Colonic mucosa (tissue), 4 donors: ENCODE measurements at places on chromosomes 11 and 22. TPM values are rescaled to one million over a fixed set of nuclear protein-coding genes. Genes with fewer than 3 reads are reported as not detected.

GRCh38 chr11:77086521-77087472 lies 15.8 kb upstream of the OMP start:
- H3K4me1 ChIP-seq: peaks cover 61% of the 10 kb centered on the region
- H3K4me3 ChIP-seq: no peak overlapping the region
- no peaks in the 10 kb centered on the region for H3K27me3 ChIP-seq
- no peaks in the 10 kb centered on the region for H3K36me3 ChIP-seq

- H3K27ac ChIP-seq: no peak overlapping the region
- H3K4me1 ChIP-seq: no peaks in the 10 kb centered on the region
- no peaks in the 10 kb centered on the region for H3K27me3 ChIP-seq
- no peak overlapping the region for H3K4me3 ChIP-seq
- H3K36me3 ChIP-seq: no peaks in the 10 kb centered on the region
Measured at GRCh38 chr11:17525570-17525969, 18.6 kb downstream of the USH1C start.

GRAP2 gene
- total RNA-seq: 4.2 TPM

DNA sequence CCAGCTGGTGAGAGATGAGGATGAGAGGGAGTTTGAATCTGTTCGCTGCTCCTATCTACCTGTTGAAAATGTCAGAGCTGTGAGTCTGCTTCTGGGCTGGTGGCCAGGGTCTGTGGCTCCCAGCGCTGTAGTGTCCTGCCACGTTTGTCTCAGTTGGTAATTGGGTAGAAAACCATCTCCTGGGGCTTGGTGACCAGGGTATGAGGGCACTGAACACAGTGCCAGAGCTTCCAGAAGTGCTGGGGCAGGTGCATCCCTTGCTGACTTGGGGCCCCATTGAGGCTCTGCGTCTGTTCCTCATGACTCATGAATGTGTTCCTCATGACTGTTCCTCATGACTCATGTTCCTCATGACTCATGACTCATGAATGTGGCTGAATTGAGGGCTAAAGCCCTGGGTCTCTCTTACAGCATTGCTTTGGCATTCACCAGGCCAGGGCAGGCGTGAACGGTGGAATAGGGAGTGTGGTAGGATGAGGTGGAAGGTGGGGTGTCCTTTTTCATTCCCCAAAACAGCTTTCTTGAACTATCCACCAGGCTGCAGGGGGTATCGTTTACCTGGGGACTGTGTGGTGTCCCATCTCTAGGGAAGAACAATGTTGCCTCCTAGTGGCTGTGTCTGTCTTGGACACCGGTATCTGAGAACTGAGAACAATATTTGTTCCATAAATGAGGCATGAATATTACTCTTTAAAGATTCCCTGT lies 139.5 kb downstream of the COMMD9 start:
- H3K27me3 ChIP-seq: no peaks in the 10 kb centered on the region
- no peaks in the 10 kb centered on the region for H3K4me1 ChIP-seq
- no peaks in the 10 kb centered on the region for H3K36me3 ChIP-seq
- H3K4me3 ChIP-seq: no peak overlapping the region

DNA sequence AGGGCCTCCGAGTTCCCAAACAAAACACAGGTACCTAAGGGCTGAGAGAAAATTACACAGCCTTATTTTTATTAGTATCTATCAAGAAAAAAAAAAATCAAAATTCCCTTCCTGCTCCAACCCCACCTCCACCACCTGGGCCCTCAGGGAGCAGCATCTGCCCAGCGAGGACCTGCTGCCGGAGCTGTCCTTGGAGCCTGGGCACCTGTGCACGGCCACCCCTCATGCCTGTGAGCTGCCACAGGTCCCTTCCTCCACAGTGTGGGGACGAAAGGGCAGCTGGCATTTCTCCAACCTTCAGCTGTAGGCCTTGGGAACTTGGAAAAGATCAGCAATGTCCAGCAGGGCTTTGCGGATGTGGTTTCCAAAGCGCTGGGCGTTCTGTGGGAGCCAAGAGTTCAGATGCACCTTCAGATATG lies 6.3 kb upstream of the SYCE3 start:
- no peaks in the 10 kb centered on the region for H3K4me1 ChIP-seq
- no peaks in the 10 kb centered on the region for H3K27me3 ChIP-seq
- peak overlapping the region; percentile 47 for H3K27ac ChIP-seq
- no peak for DNase-seq

KCNK4 gene
- total RNA-seq: not detected

SIPA1 gene
- total RNA-seq: 33.0 TPM

DNA sequence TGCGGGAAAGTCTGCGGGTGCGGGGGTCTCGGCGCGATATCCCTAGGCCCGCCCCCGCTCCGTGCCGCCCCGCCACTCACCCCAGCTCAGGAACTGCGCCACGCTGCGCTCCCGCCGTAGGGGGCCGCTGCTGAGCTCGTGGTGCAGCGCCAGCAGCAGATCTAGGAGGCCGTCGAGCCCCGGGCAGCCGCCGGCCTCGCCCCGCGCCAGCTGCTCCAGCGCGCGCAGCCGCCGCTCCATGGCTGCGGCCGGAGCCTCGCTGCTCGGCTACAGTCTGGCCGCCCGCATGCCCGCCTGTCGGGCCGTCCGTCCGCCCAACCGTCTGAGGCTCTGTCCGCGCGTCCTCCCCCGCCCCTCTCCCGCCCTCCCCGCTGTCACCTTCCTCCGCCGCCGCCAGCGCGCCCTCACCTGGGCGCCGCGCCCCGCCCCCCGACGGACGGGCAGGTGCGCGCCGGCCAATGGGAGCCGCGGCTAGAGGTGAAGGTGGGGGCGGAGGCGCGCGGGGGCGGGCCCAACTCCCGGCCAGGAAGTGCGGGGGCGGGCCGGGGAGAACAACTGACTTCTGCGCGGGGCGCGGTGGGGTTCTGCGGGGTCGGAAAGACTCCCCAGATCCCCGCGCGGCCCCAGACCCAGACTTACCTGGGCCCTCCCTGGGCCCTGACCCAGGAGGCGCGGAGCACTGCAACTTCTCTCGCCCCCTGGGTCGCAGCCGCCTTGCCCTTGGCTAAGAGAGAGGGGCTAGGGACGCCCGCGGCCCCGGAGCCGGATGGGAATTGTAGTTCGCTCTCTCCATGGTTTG lies at the start of gene CDC42BPG:
Gene CDC42BPG, minus strand, starts transcription at position 324 of the 799 bp plus-strand sequence. Its CDS starts 84 bp downstream, at position 240.
- H3K27me3 ChIP-seq: no peaks in the 10 kb centered on the region
- H3K27ac ChIP-seq: peak within 1 kb of the TSS; percentile 78
- H3K4me3 ChIP-seq: peak within 1 kb of the TSS; percentile 34
- DNase-seq: peak; percentile 89
- H3K4me1 ChIP-seq: peaks cover 14% of the 10 kb centered on the region

VSIG10L2 gene
- not detected for total RNA-seq

DNA sequence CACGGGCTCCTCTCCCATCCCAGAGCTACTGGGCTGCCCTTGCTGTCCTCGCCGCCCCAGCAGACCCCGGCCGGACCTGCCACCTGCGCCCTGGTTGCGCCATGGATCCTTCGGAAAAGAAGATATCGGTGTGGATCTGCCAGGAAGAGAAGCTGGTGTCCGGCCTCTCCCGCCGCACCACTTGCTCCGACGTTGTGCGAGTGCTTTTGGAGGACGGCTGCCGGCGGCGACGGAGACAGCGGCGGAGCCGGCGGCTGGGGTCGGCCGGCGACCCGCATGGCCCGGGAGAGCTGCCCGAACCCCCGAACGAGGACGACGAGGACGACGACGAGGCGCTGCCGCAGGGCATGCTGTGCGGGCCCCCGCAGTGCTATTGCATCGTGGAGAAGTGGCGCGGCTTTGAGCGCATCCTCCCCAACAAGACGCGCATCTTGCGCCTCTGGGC lies 382 bp downstream of the RASSF10 start:
- no peaks in the 10 kb centered on the region for H3K36me3 ChIP-seq
- H3K4me3 ChIP-seq: peak overlapping the region; percentile 21
- H3K4me1 ChIP-seq: peaks cover 14% of the 10 kb centered on the region
- no peak overlapping the region for H3K27ac ChIP-seq
- no peak for DNase-seq

TUBA8 gene
- 1.6 TPM for total RNA-seq

- H3K4me3 ChIP-seq: no peak overlapping the region
- no peak overlapping the region for H3K27ac ChIP-seq
- no peaks in the 10 kb centered on the region for H3K27me3 ChIP-seq
- H3K36me3 ChIP-seq: no peaks in the 10 kb centered on the region
Measured at GRCh38 chr11:132187814-132188213, 817.4 kb downstream of the NTM start.

DNA sequence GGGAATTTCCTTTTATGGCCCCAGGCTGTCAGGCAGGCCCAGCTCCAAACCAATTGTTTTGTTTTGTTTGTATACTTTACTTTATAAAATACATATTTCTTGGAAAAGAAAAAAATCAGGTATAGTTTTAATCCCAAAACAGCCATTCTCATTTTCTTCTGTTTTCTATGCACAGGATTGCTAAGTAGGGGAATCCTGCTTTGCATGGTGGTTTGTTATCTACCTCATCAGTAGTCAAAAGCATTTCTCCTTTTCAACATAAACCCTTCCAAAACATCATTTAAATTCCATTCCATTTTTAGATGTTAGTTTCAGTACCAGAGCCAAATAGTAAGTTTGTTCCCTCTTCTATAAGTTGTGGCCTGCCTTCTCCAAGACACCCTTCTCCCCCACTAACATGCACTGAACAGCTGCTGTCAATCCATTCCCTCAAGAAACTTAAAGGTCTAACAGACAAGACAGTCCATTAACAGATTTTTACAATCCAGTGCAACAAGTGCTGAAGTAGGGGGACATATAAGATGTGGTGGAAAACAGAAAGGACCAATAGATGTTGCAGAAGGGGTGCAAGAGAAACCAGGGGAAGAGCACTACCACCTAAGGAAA lies 3.7 kb downstream of the ILK start:
- H3K4me3 ChIP-seq: no peak overlapping the region
- DNase-seq: peak; percentile 12
- H3K27me3 ChIP-seq: no peaks in the 10 kb centered on the region
- H3K36me3 ChIP-seq: peaks cover 23% of the 10 kb centered on the region
- peaks cover 20% of the 10 kb centered on the region for H3K4me1 ChIP-seq

GRCh38 chr11:125593114-125593820 lies 615 bp downstream of the STT3A start:
- H3K27ac ChIP-seq: peak overlapping the region; percentile 59
- peak overlapping the region; percentile 78 for H3K4me3 ChIP-seq
- no peaks in the 10 kb centered on the region for H3K36me3 ChIP-seq
- H3K4me1 ChIP-seq: no peaks in the 10 kb centered on the region

DNA sequence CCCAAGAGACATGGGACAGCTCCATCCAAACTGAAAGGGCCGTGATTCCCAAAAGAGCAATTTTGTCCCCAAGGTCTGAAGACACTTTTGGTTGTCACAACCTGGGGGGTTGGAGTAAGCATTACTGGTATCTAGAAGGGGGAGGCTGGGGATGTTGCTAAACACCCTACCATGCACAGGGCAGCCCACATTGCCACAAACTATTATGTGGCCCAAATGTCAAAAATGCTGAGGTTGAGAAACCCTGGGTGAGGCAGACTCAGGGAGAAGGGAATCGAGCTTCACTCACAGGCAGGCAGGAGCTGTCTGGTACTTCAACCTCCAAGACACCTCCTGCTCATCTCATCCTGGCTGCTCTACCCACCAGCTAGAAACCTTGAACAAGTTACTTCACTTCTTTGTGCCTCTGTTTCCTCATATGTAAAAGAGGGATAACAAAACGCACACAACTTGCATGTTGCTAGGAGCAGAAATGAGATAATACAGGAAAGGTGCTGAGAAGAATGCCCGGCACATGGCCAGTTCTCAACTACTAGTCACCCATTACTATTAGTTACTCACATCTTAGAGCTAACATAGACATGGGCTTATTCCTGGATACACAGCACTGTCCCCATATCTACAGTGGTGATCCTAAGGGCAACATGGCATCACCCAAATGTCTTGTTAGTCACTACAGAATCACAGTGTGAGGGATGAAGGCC lies 8.8 kb downstream of the SERPIND1 start:
- no peaks in the 10 kb centered on the region for H3K27me3 ChIP-seq
- H3K4me3 ChIP-seq: no peak overlapping the region
- H3K36me3 ChIP-seq: no peaks in the 10 kb centered on the region
- H3K27ac ChIP-seq: no peak overlapping the region
- DNase-seq: no peak

DNA sequence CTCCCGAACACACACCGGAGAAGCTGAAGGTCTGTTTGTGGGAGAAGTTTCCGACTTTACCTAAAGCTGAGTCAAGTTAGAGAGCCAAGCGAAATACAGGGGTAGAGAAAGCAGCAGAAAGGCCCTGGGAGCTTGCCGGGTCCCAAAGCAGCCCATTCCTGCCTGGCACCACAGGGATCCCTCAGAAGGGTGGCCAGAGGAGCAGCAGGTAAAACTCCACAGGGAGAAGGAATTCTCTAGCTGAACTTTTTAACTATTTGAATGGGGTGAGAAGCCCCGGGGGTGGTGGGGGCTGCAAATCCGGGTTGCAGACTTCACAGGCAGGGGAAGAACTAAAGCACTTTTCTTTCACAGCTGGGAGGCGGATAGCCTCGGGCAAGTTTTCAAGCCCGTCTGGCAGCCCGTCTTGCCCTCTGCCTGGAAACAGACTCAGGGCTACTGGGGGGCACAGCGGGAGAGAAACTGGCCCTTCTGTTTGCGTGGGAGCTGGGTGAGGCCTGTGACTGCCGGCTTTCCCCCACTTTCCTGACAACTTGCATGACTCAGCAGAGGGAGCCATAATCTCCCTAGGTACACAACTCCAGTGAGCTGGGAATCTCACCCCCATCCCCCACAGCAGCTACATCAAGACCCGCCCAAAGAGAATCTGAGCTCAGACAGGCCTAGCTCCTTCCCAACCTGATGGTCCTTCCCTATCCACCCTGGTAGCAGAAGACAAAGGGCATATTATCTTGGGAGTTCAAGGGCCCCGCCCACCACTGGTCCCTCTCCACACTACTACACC lies 311.0 kb downstream of the SBF2 start:
- no peaks in the 10 kb centered on the region for H3K4me1 ChIP-seq
- no peaks in the 10 kb centered on the region for H3K36me3 ChIP-seq
- no peaks in the 10 kb centered on the region for H3K27me3 ChIP-seq
- H3K27ac ChIP-seq: no peak overlapping the region
- DNase-seq: peak; percentile 62

NAALAD2 gene
- total RNA-seq: 0.61 TPM

SYT12 gene
- total RNA-seq: 0.29 TPM

SEC14L2 gene
- total RNA-seq: 2.0 TPM

GRCh38 chr11:30508594-30508993 lies 77.6 kb downstream of the MPPED2 start:
- H3K36me3 ChIP-seq: no peaks in the 10 kb centered on the region
- H3K27ac ChIP-seq: no peak overlapping the region
- no peaks in the 10 kb centered on the region for H3K27me3 ChIP-seq

ART1 gene
- not detected for total RNA-seq

GRCh38 chr11:27174021-27174420 lies 133.4 kb downstream of the BBOX1 start:
- no peaks in the 10 kb centered on the region for H3K27me3 ChIP-seq
- DNase-seq: no peak
- H3K36me3 ChIP-seq: no peaks in the 10 kb centered on the region
- no peak overlapping the region for H3K27ac ChIP-seq
- H3K4me3 ChIP-seq: no peak overlapping the region
- no peaks in the 10 kb centered on the region for H3K4me1 ChIP-seq

- DNase-seq: no peak
- H3K36me3 ChIP-seq: no peaks in the 10 kb centered on the region
- peaks cover 11% of the 10 kb centered on the region for H3K4me1 ChIP-seq
Measured at GRCh38 chr11:34332524-34332923, 25.3 kb downstream of the ABTB2 start.

GRCh38 chr11:34250732-34251588 lies 106.8 kb downstream of the ABTB2 start:
- no peaks in the 10 kb centered on the region for H3K27me3 ChIP-seq
- peak; percentile 40 for DNase-seq
- no peaks in the 10 kb centered on the region for H3K36me3 ChIP-seq
- no peak overlapping the region for H3K4me3 ChIP-seq
- no peak overlapping the region for H3K27ac ChIP-seq
